ENCODE measurements at places on chromosomes 1 and 21.

DNA sequence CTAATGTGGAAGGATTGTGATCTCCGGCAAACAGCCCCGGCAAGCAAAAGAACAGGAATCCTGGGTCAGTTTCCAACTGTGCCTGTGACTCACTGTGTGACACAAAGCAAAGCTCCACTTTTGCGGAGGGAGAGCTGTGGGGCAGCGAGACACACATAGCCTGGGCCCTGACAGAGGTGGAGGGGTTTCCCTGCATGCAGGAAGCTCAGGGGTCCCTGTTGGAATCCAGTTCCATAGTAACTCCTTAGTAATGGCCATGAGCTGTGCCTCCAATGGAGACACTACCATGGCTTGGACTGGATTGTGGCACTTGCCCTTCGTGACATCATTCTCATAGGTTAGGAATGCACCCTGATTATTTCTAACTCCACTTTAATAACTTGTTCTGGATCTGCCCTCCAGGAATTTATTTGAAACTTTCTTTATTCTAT lies 47.0 kb upstream of the ATF3 start:
- DNase-seq, result peak; percentile 39

- no peak for DNase-seq
Measured at GRCh38 chr1:31923901-31924535, 14.2 kb downstream of the PTP4A2 start.

- DNase-seq, result no peak
Measured at GRCh38 chr1:47228644-47229030, 3.4 kb downstream of the TAL1 start.

- no peak for DNase-seq
Measured at GRCh38 chr1:14755518-14756252, 157.2 kb downstream of the KAZN start.

DNA sequence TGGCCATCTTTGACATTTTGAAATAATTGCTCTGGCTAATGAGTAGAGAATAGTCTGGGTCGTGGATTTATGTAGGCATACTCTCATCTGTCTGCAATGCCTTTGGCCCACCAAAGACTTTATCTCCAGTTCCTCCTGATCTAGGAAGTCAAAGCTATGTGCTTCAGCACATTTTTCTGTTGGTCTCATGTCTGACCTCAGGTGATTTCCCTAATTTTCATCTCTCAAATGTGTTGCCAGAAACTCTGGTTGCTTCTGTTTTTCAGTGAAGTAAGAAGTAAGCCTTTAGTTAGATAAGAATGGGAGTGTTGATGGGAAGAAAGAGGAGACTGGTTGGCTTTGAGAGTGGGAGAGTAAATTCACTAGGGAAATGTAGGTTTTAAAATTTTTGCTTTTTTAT lies 66.4 kb downstream of the GPR88 start:
- no peak for DNase-seq

GRCh38 chr1:26529405-26529654 lies 231 bp upstream of the RPS6KA1 start:
- no peak for DNase-seq

DNA sequence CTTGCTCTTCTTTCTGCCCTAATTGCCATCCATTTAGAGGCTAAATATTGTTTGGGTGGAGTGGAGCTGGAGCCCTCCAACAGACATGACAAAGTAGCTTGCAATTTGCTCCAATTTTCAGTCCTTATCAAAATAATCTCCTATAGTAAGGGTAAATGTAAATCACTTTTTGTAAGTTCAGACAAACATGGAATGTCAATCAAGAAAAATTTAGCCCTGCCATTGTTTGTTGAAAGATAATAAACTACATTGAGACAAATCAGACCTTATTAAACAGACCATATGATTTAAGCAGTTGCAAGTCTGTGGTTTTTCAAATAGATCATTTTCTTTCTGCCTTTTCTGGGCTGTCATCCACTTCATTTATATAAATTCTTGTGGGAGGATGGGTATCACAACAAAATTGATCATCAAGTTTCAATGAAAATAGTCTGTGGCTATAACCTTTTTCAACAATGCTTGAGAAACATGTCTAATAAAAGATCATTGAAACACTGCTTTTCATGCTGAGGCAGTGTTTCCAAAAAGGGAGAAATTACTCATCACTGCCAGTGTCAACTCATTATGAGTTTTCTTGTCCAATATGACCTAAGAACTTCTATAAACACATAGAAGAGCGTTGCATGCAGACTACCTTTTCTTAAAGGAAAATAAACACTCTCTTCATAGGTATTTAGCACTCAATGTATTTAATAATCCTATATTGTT lies 1152.0 kb upstream of the B3GALT2 start:
- no peak for DNase-seq

- no peak for DNase-seq
Measured at GRCh38 chr1:46577671-46578070, 26.2 kb upstream of the KNCN start.

GRCh38 chr21:19237608-19238007 lies 834.0 kb upstream of the TMPRSS15 start:
- no peak for DNase-seq

DNA sequence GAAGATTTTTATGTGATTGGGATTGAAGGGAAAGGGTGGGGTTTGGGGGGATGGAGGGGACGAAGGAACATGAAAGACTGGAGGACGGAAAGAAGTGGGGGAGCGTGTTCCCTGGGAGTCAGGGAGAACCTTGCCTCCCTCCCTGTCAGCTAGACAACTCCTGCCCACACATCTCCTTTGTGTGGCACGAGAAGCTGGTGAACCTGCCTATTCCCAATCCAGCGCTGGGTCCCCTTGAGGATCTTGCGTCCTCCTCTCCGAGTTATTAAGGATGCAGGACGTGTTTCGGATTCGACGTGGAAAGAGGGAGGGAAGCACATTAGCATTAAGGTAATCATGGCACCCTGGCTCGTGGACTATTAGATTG lies 1.4 kb downstream of the LRRC7 start:
- no peak for DNase-seq

DNA sequence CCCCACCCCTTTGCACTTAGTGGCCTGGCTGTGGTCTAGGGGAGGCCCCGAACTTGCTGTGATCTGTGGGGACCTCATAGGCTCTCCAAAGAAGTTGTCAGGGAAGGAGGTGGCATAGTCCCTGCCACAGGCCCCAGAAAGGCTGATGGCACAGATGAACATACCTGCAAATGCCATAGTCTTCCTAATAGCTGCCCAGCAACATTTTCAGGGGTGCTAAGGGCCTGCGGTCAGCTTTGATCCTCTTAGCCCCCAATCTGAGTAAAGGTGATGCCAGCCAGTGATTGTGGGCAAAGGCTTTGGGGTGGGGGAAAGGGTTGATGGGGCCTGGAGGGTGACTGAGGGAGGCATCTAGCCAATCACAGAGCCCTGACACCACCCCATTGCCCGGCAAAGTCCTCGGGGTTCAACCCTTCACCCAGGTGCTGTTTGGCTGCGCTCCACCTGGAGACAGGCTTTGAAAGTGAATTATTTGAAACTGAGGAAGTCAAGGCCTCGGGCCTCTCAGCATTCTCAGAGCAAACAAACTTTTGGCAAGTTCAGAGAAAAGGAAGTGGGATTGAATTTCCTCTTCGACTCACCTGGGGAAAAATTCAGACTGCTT lies 35.8 kb downstream of the PAX7 start:
- no peak for DNase-seq

DNA sequence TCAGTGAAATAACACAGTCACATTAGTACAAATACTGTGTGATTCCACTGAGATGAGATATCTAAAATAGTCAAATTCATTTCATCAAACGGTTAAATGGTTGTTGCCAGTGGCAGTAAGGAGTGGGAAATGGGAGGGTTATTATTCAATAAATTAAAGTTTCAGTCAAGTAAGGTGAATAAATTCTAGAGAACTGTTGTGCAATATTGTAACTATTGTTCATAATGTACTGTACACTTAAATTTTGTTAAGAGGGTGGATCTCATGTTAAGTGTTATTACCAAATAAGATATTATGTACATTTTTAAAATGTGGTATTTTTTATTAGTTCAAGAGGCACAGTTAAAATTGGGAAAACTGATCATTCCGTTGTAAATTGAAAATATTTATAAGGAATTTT lies 463.3 kb upstream of the BRINP3 start:
- DNase-seq, result no peak

GRCh38 chr1:236172041-236172579 lies 29.8 kb downstream of the GPR137B start:
- DNase-seq, result no peak

- DNase-seq, result peak; percentile 23
Measured at GRCh38 chr1:21012937-21013336, 163.8 kb downstream of the EIF4G3 start.

- no peak for DNase-seq
Measured at GRCh38 chr1:12138196-12139168, 28.3 kb upstream of the TNFRSF1B start.
